HCT116 (cell line): ENCODE measurements at places on chromosomes 7 and 10. TPM values are rescaled to one million over a fixed set of nuclear protein-coding genes. Genes with fewer than 3 reads are reported as not detected.

DNA sequence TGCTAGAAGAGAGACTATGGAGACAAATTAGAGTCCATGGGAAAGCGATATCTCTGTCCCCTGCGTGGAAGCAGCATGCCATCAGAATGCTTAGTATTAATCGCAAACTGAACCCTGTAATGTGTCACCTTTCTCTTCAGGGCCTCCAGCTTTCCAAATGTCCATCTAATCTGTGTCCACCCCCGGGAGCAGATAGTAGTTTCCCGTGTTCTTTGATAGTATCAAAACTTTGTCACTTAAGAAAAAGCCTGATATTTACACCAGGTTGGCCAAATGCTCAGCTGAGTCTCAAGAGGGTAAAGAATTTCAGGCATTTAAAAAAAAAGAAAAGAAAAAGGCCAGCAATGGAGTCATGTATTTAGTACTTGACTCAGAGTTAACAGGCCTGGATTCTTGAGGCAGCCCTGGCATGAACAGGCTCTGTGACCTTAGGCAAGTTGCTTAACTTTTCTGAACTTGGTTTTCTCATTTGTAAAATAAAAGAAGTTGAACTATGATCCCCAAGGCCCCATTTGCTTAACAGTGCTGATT lies 10.4 kb upstream of the GSAP start:
- no peak for DNase-seq

- DNase-seq = no peak
These were observed 42.6 kb downstream of the SRPK2 start for GRCh38 chr7:105346138-105346537.

DNA sequence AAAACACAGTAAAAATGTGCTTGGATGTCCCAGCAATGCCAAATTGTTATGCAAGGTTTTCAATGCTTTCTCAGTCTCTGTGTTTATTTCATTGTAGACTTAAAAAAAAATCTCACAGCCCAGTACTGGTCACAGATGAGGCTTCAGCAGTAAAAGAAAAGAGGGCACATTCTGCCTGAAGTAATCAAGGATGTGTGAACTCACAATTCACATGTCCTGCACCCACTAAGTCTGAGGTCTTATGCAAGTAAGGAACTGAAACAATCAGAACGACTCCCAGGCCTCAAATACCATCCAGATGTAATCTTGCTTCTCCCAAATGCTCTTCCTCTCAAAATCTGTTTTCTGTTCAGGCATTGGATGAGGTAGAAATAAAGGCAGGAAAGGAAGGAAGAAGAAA lies 33.7 kb downstream of the ADRB1 start:
- no peak for DNase-seq

DNA sequence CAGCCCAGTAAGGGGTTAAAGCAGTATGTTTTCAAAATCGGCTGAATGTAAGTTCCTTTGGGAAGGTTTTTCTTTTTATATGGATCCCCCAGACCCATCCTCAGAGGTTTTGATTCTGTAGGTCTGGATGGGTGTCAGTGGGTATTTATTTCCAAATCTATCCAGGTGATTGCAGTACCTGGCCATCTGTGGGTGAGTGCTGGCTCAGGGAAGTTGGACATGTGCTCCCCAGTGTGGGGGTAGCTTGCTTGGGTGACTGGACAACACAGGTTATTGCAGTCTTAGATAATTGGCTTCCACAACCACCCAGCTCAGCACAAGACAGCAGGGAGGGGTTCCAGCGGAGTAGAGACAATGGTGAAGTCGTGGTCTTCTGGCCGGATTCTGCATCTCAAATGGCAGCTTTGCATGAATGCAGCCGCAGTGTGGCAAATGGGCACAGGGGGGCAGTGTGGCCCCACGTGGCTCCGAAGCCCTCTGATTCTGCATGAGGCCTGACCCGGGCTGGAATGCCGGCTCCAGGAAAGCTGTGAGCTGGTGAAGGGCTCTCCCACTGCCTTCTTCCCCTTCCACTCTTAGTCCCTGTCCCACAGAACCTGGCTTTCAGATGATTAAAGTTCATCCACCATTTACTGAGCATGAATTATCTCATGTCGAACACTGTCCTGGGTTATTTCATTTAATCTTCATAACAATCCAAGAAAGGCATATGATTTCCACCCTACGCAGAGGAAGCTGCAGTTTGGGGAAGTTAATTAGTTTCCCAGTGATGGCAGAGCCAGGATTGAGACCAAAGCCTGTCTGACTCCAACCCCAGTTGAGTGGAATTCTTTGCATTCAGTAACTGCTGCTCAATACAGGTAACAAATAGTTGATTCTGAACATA lies 64.5 kb upstream of the SYPL1 start:
- peak; percentile 51 for DNase-seq

GRCh38 chr10:122911889-122912484 lies 1.6 kb downstream of the FAM24A start:
- no peak for DNase-seq

DNA sequence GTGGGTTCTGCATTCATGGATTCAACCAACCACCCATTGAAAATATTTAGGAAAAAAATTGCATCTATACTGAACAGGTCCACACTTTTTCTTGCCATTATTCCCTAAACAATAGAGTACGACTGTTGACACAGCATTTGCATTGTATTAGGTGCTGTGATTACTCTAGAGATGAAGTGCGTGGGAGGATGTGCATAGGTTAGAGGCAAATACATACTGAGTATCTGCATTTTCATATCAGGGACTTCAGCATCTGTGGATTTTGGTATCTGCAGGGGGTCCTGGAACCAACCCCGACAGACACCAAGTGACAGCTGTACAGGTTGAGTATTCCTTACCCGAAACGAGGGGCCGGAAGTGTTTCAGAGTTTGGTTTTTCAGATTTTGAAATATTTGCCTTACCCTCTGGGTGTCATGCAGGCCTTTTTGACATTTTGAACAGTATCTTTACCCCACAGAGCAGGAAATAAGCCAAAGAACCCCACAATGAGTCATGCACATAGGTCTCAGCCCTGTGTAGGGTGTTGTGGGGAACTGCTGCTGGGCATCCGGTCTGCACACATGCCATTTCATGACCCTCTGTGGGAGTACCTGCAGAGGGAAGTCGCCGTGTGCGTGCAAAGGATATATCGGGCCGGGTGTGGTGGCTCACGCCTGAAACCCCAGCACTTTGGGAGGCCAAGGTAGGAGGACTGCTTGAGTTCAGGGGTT lies 14.5 kb downstream of the NUDT5 start:
- DNase-seq = no peak

DNA sequence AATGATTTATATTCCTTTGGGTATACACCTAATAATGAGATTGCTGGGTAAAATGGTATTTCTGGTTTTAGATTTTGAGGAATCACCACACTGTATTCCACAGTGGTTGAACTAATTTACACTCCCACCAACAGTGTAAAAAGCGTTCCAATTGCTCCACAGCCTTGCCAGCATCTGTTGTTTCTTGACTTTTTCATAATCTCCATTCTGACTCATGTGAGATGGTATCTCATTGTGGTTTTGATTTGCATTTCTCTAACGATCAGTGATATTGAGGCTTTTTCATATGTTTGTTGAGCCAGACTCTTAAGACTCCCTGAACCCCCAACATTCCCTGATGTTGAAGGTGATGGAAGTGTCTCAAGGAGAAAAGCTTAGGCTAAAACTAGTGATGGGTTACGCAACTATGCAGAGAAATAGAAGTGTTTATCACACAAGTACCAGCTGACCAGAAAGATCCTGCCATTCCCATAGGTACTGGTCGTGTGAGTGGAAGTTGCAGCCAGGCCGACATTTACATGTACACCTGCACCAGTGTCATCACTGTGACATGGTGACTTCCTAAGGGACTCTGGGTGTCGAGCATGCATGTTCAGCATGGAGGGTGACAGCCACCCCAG lies 711.2 kb upstream of the NRP1 start:
- DNase-seq = no peak

- DNase-seq = no peak
These were observed 722.8 kb downstream of the AUTS2 start for GRCh38 chr7:70321016-70321590.

GRCh38 chr7:16904076-16904475 lies 22.3 kb upstream of the AGR3 start:
- DNase-seq = no peak

DNA sequence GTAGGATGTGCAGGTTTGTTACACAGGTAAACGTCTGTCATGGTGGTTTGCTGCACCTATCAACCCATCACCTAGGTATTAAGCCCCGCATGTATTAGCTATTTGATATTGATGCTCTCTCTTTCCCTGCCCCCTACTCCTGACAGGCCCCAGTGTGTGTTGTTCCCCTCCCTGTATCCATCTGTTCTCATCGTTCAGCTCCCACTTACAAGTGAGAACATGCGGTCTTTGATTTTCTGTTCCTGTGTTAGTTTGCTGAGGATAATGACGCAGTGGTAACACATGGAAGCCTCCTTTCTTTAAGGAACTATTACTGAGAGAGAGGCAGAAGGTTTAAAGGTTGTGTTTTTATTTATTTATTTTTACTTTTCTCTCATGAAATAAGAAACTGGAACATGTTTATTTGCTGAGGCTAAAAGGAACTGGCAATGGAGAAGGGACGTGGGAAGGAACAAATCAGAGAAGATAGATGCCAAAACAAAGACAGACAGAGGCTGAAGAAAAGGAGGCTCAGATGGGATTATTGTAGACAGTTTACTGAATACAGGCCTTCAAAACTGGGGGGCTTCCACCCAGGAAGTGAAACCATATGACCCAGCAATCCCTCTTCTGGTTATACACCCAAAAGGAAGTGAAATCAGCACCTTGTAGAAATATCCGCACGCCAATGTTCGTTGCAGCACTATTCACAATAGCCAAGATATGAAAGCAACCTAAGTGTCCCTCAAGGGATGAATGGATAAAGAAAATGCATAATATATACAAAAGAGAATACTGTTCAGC lies 556.3 kb downstream of the GRM8 start:
- no peak for DNase-seq

DNA sequence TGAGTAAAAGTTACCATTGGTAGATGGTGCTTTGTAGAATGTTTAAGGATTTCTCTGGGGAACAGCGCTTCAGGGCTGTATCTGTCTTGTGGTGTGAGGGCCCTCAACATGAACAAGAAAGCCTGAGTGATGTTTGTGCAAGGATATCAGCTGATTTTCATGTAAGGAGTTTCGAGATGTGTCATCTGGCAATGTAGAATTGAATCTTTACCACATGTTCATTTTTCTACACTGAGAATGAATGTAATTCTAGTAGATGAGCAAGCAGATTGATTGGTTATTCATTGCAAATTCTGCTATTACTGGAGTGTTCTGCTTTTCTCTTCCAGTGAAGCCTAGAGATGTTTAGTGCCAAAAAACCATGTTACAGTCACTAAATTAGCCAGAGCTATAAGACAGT lies 87.7 kb downstream of the ST7 start:
- no peak for DNase-seq

DNA sequence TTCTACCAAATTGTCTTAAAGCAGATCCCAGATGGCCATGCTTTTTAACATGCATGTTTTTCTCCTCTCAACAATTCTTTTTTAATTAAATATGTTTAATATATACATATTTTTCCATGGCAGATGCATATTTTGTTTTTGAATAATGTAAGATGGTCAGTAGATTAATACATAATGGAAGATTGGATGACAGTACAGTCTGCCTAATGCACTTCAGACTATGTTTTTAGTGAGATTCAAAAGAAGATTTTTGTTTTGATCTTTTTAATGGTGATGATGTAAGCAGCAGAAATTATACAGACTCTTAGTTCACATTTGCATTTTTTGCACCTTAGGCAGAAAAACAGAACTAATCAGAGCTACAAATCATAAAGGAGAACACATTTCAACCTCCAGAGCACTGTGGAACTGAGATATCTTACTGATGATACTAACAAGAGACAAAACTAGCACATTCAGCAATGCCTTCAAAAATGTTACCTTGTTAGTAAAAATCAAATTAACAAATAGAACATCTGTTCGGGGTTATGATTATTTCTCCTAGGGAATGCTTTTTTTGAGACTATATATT lies 203.4 kb downstream of the PHF14 start:
- no peak for DNase-seq

GRCh38 chr7:26189697-26190096 lies 10.8 kb downstream of the HNRNPA2B1 start:
- no peak for DNase-seq

DNA sequence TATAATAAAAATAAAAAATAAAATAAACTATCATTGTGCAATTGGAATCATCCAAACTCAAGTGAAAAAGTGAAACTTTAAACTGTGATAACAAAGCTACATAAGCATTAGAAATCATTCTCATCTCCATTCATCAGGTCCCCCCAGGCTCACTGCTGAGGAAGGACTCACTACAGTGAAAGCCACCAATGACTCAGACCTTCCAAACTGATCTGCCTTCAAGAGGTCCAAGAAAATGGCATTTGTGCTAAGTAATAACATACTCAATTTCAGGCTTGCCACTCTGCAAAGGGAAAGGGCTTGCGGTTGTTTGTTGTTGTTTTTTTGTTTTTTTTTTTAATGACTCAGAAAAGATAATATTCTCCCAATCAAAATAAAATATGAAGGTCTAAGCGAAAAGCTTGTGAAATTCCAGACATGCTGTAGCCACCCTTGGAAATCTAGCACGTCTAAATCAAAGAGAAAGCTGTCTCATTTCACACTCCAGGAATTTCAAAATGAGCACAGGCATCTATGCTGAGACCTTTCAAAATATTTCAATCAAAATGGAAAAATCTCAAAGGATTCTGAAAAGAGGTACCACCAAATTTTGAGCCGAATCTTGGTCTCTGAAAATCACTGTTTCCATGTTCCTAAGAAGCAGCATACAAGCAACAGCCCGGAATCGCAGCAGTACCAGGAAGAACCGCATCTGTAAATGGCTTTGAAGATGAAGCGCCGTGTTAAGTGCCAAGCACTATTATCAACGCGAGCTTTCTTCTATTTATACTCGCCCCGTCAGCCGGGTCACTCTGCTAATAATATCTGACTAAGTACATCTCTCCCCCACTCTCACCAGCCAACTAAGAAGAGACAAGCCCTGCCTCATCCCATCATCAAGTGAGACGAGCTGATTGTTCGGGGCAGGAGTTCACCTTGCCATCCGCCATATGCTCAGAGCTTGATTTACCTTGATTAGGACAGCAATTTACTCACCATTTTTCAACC lies 13.5 kb downstream of the SFMBT2 start:
- DNase-seq = no peak

DNA sequence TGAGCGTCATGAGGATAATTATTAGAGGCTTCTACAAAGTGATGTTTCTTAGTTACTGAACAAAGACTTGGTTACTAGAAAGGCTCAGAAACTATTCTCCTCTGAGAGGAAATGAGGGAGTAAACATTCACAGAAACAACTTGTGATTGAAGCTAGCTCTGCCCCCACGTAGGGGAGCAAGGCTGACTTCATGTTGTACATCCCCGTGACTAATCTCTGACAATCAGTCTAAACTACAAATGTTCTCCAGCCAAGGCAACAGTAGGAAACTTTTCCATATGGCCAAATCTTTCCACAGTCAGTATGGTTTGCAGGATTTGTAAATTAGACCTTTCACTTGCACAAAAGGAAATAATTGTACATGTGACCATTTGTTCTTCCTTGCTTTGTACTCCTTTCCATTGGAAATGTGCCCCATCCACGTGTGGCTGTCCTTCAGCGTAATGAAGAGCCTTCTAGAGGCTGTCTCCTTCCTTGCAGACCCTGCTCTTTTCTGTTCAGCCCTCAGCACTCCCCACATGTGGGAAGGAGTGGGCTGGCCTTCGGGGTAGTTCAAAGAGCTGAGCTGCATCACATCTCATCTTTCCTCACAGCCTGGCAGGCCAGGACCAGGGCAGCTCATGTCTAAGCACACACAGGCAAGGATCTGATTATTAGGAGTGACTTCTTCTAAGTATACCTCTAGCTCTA lies 93.5 kb downstream of the PCGF5 start:
- no peak for DNase-seq

GRCh38 chr7:1973321-1974251 lies 259.2 kb downstream of the MAD1L1 start:
- no peak for DNase-seq

The RASA4B gene
- total RNA-seq = 6.0 TPM

The SCART1 gene
- 3.7 TPM for total RNA-seq

The CLRN3 gene
- 0.39 TPM for total RNA-seq

The PKD2L1 gene
- 0.17 TPM for total RNA-seq
